ENCODE measurements at places on chromosomes 4 and X.
A peak's percentile ranks its signal among the peaks of the same experiment; 100 is the strongest.

DNA sequence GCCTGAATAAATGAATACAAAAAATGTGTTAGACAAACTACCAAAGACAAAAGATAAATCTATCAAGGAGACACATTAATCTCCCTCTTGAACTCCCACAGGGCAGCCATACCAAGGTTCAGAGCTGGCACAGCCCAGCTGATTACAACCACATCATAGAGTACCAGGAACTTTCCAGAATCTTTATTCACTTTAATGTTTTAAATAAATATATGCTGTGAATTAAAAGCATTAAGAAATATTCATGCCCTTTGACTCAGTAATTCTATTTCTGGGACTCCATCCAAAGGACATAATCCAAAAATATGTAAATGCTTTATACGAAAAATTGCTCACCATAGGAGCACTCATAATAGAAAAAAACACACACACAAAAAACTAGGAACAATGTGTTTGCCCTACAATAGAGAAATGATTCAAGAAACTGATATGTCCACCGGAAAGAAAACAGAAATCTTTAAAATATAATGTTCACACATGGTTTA, 126.0 kb downstream of the LDB2 start:
- DNase-seq: no peak

DNA sequence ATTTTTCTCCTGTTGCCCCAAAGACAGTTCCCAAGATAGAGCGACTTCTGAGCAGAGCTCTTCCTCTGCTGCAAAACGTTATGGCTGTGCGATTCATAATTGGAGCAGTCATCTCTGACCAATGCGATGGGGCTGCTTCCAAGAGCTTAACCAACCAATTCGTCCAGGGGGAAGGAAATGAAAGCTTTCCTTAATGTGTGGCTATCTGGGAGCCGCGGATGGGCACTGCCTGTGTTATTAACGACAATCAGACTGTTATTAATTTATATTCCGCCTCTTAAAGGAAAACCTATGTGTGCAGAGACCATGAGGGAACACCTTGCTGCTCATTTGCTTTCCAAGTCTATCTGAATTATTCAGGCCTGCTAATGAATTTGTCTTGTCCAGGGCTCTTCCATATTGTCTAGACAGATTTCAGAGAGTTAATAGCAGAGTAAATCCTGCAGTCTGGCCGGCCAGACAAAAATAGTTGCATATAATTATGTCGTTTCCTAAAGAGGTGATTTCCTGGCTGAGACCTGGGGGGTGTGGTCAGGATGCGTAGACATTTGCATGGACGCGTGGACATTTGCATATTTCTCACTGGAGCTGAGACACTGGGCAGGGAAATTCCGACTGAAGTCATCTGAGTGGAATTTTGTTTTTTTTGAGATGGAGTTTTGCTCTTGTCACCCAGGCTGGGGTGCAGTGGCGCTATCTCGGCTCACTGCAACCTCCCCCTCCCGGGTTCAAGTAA, 135.4 kb downstream of the HMX1 start:
- no peak for DNase-seq

DNA sequence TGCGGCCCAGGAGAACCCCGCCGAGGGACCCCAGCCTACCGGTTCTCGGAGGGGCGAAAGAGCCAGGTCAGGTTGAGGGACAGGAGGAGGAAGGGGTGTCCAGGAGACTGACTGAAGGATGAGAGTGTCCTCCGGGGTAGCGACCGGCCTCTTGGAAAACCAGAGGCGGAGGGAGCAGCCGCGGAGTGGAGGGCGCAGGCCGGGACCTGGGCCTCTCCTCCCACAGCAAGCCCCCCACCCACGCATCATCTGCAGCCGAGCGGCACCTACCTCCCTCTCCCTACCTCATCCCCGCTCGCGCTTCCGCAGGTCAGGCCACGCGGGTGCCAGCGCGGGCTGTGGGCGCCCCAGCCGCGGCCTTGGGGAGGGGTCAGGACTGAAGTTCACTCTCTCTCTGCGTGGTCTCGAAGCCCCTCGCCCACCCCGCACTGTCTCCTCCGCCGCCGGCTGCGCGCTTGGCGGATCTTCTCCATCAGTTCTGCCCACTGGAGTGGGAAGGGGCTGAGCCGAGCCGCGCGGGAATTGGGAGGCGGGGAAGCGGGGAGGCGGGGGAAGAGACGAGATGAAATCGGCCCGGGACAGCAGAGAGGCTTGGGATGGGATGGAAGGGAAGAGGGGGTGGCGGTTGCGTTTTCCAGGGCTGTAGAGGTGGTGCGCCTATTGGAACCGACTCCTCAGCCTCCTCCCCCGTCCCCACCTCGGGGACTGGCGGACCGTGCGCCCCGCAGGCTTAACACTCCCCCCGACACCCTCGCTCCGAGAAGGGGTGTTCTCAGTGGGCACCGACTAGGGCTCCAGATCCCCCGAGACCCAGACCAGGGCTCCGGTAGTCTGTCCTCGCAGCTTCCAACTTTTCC, 1.8 kb downstream of the NLGN4X start:
- DNase-seq: no peak

DNA sequence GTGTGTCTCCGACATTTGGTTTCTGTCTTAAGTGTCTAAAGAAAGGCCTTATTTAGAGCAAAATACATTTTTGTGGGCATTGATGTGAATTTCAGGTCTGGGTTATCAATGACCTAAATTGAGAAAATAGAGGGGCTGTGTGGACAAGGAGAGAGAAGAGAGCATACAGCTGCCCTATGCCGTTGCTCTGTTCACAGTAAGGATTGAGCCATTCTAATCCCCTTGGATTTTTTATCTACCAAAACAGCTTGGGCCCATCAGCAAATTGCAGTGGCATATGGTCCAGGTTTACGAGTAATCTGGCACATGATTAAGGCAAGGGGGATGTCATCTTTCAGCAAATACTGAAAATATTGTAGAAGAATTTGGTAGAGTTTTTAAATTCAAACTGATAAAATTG, 210.2 kb downstream of the ANTXR2 start:
- no peak for DNase-seq

DNA sequence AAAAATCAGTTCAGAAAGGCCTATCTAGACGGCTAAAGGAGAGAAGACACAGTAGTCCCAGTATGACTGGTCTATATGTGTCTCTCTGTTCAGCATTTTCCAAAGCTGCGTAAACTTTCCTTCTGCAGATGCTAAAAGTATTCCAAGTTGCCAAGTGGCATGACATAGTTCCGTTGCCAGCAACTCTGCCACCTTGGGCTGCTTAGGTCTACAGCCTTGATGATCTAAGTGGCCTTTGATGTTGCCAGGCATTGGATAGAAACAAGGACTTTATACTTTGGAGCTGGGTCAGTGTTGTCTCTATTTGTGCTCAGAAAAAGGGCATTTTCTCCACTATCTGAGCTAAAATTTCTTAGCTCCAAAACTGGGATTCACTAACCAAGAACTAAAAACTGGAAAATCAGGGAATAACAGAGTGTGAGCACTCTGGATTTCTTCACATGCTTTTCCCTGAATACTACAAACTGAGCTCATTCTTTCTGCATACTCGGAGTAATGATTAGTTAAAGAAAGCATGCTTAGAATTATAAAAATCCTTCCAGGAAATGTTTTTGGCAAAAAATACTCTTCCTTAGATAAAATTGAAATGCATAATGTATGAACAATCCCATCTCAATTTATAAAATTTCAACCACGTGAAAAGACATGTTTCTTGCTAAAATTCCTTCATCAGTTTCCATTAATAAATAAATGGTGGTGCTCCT, 191.4 kb downstream of the ADAMTS3 start:
- DNase-seq: no peak

DNA sequence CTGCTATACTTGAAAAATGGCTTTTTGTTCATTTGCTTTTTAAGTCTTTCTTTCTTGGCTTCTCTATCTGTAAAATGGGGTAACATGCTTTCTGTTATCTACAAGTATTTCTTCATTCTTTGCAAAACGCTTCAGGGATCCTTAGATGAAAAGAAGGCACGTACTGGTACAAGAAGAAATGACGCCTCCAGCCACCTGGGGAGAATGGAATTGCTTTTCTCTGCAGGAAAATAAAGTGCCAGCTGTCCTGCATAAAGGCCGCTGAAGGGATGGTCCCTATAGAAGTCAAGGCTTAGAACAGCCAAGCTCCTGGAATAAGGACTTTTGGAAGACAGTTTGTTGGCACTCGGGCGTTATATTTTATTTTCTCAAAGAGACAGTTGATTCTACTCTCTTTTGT, 210.8 kb upstream of the RASGEF1B start:
- DNase-seq: no peak

DNA sequence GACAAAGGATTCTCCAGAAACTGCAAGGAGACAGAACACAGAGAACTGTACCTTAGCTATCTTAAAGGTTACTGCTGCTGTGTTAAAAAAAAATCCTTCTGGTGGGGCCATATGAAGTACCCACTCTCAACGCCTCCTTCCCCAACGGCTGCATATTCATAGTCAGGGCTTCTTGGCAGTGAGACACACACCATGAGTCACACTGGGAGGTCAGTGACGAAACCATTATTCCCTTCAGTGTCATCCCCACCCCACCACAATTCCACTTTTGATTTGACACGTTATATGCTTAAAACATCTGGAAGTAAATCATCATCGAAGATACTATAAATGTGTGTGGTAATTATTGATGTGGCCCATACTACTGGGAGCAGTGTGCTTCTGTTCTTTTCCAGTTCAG, 271.5 kb downstream of the LDB2 start:
- no peak for DNase-seq

DNA sequence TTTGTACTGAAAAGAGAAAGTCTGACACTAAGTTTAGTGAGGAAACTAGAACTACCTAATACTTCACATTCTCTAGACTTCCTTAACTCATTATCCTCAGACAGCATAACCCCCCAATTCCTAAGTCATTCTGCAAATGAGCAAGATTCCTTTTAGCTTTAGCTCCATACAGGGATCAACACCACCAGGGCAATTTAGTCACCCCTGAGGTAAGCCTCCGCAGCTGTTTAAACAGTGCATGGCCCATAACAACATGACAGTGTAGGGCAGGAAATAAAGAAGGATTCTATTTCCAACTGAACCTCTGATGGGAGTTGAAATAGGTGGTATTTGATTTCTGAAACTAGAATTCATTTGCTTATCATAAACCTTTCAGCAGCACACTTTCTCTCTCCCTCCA, 112.8 kb upstream of the DKK2 start:
- no peak for DNase-seq

DNA sequence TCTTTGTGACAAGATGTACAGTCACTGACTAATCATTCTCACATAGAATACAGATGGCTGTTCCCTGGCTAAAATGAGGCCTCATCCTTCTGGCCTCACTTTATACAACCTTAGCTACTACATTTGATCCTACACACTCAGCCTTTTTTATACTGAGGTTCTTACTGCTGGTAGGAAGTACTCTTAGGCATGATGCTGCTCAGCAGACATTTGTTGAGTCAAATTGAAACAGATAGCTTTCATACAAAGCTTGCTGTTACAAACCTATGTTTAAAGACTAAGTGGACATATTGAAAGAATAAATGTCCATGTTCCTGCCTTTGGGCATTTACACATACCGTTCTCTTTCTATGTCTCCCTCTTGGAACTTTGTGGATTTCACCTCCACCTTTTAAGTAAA, 154.9 kb downstream of the NPFFR2 start:
- DNase-seq: no peak

DNA sequence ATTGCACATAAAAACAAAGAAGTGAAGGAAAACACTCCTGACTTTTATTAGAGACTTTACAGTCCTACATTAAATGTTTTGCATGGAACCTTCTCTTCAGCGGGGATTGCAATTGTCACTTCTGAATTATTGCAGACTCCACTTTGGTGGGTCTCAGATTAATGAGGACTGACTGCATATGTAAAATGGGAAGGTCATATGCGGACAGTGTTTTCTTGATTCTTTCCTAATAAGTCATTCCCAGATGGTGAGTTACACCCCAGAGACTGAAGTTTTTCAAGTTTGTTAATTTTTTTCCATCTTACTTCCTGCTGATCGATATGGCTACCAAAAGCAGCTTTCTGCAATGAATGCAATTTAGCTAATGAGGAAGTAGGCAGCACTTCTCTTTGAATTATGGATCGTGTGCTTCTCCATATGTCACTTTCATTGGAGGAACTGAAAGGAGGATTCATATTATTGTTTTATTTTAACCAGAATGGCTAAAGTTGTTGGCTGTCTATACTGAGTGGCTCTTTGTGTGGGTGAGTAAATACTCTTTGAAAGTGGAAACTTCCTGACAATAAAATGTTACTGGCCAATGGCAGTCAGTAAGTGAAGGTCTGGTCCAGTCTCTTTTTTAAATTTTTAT, 119.3 kb upstream of the CLNK start:
- peak; percentile 94 for DNase-seq

- no peak for DNase-seq
Observed at GRCh38 chr4:147173797-147174432, 228.3 kb upstream of the TTC29 start.

GRCh38 chr4:188008377-188008776, 12.8 kb downstream of the ZFP42 start:
- peak; percentile 51 for DNase-seq

DNA sequence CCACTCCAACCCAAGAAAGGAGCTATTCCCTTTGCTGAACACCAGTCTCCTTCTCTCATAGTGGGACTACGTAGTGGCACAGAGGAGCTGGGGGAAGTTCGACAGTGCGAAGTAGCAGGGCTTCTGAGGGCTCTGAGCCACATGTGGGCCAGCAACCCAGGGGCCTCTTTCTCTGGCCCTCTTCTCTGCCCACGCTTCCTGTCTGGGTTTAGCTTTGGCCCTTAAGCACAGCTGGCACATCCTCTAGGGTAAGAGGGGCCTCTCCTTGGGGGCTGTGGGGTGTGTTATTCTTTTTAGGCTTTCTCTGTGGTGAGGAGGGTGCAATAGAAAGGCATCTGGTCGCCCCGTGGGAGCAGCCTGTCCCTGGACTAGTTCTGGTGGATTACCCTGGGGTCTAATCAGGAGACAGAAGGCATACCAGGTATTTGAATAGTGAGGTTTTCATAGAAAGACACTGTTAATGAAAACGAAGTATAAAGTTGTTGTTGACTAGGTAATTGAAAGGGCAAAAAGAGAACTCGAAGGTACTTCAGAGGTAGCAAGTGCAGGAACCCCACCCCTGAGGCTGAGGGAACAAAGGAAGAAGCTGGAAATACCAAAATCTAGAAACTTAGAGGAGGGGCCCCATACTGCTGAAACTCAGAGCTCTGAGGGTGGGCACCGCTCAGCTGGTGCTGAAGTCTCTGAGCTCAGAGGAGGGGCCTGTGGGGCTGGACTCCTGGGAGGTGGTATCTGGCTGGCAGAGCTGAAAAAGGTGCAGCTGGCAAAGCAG, 151.9 kb upstream of the RPS6KA3 start:
- peak; percentile 60 for DNase-seq

DNA sequence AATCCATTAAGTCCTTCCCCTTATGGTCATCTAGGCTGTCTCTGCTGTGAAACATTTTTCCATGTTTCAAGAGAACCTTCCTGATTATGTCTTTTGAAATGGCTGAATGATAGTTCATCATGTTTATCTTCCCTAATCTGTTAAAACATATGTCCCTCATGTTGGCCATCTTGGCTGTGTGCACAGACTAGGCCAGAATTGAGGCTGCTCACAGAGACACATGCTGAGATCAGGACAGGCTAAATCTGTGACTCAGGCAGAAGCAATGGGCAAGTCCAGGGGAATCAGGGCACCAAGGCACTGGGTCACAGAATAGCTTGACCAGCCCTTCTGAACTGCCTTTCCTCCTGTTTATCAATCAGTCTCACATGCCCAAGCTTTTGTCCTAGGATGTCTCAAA, 78.3 kb downstream of the FHDC1 start:
- DNase-seq: no peak

GRCh38 chr4:185685804-185686203, 126.2 kb downstream of the SORBS2 start:
- no peak for DNase-seq

GRCh38 chrX:107442914-107443527, 6.4 kb upstream of the FRMPD3 start:
- no peak for DNase-seq
